GM18507 (cell line): ENCODE measurements at places on chromosomes 16 and 17.

- peak; percentile 48 for DNase-seq
Observed at GRCh38 chr17:38870259-38871165, 654 bp downstream of the LASP1 start.

GRCh38 chr16:83095941-83096692 lies 469.3 kb downstream of the CDH13 start:
- no peak for DNase-seq

GRCh38 chr17:70072546-70073309 lies 2.3 kb upstream of the KCNJ16 start:
- DNase-seq = no peak

GRCh38 chr16:81486540-81487061 lies 42.0 kb downstream of the CMIP start:
- no peak for DNase-seq

GRCh38 chr17:58630883-58631522 lies 60.8 kb downstream of the TEX14 start:
- no peak for DNase-seq

- DNase-seq = no peak
Observed at GRCh38 chr16:67939507-67940445, 3.1 kb upstream of the PSMB10 start.

GRCh38 chr16:88453611-88454522 lies 787 bp downstream of the ZFPM1 start:
- no peak for DNase-seq

DNA sequence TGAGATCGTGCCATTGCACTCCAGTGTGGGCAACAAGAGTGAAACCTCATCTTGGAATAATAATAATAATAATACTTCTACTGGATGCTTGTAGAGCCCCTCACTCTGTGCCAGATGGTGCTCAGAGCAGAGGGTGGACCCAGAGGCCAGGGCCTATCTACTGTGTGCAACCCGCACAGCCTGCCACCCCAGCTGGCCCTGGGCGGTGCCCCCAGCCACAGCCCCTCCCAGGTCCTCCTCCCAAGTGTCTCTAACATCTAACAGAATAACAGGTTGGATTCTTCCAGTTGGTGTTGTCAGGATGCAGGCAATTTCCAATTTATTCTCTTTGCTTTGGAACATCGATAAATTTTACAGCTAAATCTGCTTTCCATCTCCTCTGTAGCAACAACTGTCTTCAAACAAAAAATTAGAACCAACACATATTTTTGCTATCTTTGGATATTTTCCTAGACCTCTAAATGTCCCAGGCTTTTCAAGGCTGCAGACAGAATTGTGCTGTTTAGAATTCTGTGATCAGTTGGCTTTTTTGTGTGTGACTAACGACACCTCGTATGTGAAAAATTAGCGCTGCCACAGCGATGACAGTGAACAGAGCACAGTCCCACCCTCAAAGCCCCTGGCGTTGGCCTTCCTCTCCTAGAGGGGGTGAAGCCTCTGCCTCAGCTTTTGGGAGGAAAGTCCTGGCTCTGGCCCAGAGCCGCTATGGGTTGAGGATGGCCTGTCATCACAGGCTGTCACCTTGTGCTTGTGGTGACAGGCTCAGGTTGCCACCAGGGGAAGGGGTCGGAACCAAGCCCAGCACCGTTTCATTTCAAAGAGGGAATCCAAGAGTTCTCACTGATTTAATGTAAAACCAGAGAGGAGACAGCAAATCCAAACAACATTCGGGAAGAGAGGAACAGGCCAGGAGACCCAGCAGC lies 7.6 kb upstream of the EVPL start:
- no peak for DNase-seq

GRCh38 chr16:19112099-19112407 lies 1.7 kb upstream of the ITPRIPL2 start:
- no peak for DNase-seq

GRCh38 chr17:3754458-3755334 lies 31.0 kb downstream of the HASPIN start:
- DNase-seq = peak; percentile 53

DNA sequence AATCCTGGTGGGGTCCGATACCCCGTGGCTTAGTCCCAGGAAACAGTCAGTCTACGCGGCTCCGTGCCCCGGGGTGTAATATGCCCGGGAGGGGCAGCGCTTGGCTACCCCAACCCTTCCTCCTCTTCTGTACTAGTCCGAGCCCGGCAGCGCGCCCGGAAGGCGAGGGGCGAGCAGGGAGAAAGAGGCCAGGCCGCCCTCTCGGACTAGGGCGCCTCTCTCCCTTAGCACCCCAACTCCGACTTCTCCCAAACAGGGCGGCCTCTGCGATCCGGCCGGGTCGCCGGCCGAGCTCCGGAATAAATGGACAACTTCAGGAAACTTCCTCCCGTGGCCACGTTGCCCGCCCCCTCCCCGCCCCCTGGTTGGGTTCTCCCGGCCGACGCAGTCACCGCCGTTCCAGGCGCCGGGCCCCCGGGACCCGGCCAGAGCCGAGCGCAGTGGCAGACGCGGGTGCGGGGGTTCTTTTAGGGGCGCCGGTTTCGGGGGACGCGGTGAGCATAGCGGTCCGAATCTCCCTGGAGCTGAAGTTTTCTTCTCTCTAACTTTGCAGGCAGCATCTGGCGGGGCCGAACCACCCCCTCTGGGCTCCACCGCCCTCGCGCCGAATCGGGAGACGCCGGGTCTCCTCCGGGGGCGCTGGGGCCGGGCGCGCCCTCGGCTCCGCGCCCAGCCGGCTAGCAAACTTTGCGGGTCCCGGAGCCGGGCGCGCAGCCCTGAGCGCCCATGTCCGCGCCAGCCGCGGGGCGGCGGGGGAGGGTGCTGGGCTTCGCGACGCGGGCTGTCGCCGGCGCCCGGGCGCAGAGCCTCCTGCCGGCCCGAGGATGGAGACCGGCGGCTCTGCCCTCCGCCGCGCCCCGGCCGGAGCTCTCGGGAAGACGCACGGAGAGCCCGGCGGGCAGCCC lies at the start of gene SDK2:
Gene SDK2 (minus strand): TSS at position 301 of the 905 bp plus-strand sequence. CDS start 357 bp downstream, outside the sequence.
- DNase-seq = no peak

DNA sequence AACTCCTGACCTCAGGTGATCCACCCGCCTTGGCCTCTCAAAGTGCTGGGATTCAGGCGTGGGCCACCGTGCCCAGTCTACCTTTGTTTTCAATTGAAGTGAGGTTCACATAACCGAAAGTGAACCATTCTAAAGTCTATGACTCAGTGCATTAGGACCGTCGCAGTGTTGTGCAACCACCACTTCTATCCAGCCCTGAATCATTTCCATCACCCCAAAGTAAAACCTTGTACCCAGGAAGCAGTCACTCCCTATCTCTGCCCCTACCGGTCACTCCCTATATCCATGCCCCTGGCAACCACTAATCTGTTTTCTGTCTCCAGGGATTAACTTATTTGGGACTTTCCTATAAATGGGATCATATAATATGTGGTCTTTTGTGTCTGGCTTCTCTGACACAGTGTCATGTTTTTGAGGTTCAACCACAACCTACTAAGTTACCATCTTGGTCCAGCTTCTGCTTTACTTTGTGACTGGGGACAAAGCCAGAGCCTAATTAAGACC lies 28.3 kb upstream of the CDC42EP4 start:
- no peak for DNase-seq

DNA sequence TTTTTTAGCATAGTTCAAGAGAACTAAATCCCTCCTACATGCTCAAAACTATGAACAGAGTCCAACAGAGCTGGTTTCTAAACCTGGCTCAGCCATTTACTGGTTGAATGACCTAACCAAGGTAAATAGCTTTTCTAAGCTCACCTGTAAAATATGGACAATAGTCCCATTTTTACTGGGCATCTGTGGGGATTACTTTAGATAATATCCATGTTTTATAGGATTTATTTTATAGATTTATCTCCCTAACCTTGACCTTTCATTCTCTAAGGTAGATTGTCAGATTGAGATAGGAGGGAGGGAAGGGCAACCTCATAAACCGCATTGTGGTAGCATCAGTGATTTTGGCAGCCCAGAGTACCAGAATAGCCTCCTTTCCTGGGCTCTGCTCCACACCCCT lies 178.5 kb upstream of the TOX3 start:
- no peak for DNase-seq

DNA sequence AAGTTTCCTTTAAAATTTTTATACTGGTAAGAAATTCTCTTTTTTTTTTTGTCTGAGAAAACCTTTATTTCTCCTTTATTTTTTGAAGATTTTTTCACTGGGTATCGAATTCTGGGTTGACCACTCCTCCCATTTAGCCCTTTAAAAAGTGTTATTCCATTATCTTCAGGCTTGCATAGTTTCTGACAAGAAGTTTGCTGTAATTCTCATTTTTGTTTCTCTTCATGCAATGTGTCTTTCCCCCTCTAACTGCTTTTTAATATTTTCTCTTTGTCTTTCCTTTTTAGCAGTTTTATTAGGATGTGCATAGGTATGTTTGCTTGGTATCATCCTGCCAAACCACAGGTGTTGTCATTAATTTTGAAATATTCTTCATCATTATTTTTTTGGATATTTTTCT lies 67.7 kb upstream of the GOT2 start:
- DNase-seq = no peak

- DNase-seq = no peak
Observed at GRCh38 chr17:1873418-1873817, 43.6 kb downstream of the RPA1 start.

DNA sequence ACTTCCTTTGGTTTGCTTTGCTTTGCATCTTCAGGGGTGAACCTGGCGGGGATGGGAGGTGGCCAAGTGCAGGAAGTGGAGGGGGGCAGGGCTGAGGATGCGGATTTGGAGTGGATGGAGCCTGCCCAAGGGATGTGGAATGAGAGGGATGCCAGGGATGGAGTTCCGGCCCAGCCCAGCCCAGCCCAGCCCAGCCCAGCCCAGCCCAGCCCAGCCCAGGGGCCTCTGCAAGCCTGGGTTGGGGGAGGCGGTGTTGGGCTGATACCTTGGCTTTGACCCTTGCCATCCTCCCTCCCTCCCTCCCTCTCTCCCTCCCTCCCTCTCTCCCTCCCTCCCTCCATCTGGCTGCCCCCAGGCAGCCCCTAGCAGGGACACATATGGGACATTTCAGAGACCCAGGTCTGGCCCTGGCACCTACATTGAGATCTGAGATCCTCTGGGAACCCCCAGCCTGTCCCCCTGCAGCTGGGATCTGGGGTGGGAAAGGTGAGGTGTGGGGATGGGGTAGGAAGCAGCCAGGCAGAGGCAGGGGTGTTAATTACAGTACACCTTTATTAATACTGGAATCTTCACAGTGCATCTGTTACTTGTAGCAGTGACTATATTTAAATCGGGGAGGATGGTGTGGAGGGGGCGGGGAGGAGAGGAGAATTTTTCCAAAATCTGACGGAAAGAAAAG lies 14.5 kb downstream of the IL34 start:
- DNase-seq = no peak

GRCh38 chr16:51062039-51062438 lies 89.0 kb downstream of the SALL1 start:
- DNase-seq = no peak

- no peak for DNase-seq
Observed at GRCh38 chr17:35038453-35038852, 25.1 kb downstream of the RFFL start.

- no peak for DNase-seq
Observed at GRCh38 chr17:77314601-77315000, 173.8 kb downstream of the SEC14L1 start.

DNA sequence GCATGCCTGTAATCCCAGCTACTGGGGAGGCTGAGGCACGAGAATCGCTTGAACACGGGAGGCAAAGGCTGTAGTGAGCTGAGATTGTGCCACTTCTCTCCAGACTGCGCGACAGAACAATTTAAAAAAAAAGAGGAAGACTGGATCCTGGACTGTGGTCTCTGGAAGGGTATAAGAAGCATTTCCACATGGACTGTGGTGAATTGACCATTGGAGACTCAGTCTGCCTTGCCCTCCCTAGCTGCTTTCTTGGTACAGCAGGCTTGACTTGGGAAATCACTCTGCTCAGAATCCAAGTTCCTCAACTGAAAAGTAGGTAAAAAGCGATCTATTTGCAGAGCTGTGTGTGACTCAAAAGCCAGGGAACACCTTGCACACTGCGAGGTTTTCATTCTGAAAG lies 1.0 kb upstream of the MGRN1 start:
- no peak for DNase-seq

DNA sequence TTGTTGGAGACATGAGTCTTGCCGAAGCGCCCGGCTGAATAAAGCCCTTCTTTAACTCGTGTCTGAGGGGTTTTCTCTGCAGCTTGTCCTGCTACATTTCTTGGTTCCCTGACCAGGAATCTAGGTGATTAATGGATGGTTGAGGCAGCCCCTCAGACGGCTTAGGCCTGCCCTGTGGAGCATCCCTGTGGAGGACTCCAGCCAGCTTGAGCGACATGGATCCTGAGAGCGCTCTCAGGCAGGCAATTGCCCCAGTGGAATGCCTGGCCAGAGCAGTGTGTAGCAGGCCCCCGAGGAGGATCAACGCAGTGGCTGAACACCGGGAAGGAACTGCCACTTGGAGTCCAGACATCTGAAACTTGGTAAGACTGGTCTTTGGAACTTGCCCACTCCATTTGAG lies 17.3 kb upstream of the ENDOV start:
- DNase-seq = no peak

GRCh38 chr16:10252155-10252554 lies 69.9 kb upstream of the GRIN2A start:
- DNase-seq = no peak

DNA sequence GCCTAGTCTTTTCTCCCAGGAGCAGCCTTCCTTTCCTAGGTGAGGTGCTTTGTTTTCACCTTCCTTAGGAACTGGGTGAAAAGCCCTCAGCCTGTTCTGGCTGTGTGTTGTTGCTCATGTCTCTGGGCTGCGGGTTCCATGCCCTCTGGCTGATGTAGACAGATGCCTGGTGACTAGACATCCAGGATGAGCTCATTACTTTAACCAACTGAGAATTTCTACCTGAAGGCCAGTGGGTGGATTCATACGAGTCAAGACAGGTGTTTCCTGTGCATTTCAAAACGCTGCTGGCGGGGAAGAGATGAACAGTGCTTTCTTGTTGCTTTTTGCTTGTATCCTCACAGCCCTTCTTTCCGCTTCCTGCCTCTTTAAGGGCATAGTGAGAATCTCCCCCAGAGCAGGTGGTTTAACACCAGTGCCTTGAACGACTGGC lies 22.3 kb downstream of the SAP30BP start:
- no peak for DNase-seq

- DNase-seq = no peak
Observed at GRCh38 chr17:39823407-39824054, 40.6 kb downstream of the IKZF3 start.

- DNase-seq = no peak
Observed at GRCh38 chr17:61461967-61462718, 9.9 kb downstream of the TBX4 start.

DNA sequence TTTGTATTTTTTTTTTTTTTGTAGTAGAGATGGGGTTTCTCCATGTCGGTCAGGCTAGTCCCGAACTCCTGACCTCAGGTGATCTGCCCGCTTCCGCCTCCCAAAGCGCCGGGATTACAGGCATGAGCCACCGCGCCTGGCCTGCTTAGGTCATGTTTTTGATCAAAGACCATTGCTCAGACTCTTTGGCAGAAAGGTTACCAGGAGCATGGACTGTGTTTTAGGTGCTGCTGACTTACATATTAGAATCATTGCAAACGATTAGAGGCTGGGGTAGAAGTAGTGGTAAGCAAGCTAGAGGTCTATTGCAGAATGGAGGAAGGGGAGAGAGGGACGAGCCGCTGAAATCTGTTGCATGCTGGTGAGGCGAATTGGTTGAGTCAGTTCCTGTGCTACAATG lies 79.8 kb downstream of the TANGO6 start:
- DNase-seq = no peak

- DNase-seq = no peak
Observed at GRCh38 chr16:24841291-24841690, 4.5 kb upstream of the SLC5A11 start.

- no peak for DNase-seq
Observed at GRCh38 chr16:76389126-76389525, 111.9 kb downstream of the CNTNAP4 start.

GRCh38 chr16:48384520-48385252 lies 527 bp downstream of the SIAH1 start:
- DNase-seq = no peak

- no peak for DNase-seq
Observed at GRCh38 chr16:22710326-22710725, 103.6 kb upstream of the HS3ST2 start.
